LHCN-M2 (cell line): ENCODE measurements at places on chromosomes 3 and 15. TPM values are rescaled to one million over a fixed set of nuclear protein-coding genes. Genes with fewer than 3 reads are reported as not detected.

The ZNF148 gene
- total RNA-seq = 19.7 and 22.9 TPM in 2 replicates

DNA sequence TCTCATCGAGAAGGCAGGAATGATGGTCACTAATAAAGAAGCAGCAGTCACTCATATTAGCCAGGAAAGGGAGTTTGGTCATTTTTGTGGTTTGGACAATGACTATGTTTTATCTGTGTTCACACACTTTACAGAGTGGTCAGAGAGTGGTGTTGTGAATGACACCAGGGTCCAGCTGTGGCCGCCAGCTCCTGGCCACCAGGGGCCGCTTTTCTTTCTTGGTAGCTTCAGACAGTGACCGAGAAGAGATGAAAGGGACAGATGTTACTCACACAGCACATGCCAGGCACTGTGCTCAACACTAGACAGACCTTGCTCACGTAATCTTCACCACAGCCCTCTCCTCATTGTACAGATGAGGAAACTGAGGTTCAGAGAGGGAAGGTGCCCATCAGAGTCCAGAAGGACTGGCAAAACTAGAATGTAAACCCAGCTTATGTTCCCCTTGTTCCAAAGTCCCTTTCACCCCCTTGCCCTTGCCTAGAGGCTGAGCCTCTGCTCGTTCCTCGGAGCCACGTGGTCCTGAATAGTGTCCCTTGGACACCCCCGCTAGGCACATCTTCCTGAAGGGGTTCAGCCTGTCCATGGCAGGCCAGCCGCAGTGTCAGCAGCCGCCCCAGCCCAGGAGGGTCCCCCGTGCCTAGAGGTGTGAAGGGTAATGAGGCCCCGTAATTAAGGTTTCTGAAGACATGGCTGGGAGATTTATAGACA lies 55.6 kb downstream of the CYP11A1 start:
- peak; percentile 34 for DNase-seq

DNA sequence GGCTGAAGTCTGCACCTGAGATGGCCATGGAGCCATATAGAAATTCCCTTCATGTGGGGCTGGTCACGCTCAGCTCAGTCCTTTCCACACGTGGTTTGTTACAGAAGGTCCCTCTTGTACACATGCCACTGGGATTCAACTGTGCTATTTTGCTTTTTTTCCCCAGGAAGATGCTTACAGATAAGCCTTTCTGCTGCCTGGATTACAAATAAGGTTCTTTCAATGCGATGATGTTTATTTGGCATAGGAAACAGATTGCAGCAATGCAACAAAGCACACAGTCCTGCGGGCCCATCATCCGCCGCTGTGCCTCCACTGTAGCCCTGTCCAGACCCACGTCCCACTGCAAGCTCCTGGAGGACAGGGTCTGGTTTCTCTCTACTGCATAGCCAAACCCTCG lies 124.8 kb downstream of the XXYLT1 start:
- no peak for DNase-seq

DNA sequence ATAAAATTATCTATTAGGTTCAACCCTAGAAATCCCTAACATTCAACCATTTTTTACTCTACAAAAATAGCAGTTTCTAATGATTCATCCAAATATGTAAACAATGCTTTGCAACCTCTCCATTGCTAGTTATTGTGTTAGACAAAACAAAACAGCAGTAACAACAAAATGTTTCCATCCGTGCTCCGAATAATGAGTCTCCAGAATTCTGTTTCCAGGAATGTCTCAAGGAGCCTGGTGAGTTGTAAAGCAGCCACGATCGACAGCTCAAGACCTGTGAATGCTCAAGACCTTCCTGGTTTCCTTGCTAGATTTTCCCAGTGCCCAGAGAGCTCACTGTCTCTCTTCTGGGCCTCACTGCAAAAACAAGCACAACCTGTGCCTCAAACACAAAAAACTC lies 49.9 kb downstream of the CHRD start:
- no peak for DNase-seq

The SSUH2 gene
- 0.11 TPM in 1 of 2 replicates, not detected in the other for total RNA-seq

DNA sequence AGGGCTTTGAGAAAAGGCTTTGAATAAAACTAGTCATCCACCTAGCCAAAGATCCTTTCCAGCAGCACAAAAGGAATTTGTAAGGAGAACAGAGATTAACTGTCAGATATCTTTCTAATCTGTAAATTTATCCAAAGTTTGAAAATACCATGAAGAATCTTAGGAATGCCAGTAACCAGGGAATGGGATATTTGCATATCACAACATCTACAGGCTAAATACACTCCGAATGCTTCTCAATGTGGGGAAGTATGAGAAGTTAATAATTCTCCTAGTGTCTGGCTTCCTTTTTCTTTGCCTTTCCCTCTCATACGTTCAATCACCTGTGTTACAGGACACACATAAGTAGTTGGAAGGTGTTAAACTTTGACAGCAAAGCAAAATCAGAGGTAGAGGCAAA lies 7.8 kb downstream of the ANAPC13 start:
- DNase-seq = no peak

- DNase-seq = no peak
These were observed 75.3 kb downstream of the ZNF609 start for GRCh38 chr15:64535460-64536243.

The GOLGA6A gene
- total RNA-seq = not detected in 2 replicates

The LEKR1 gene
- 0.34 and 1.5 TPM in 2 replicates for total RNA-seq

- peak; percentile 68 for DNase-seq
These were observed 333.4 kb downstream of the THSD4 start for GRCh38 chr15:71448688-71449114.

- no peak for DNase-seq
These were observed 47.3 kb downstream of the TLE3 start for GRCh38 chr15:70050441-70050840.

- no peak for DNase-seq
These were observed 558.5 kb upstream of the CFAP20DC start for GRCh38 chr3:59608356-59608755.

The HCN4 gene
- total RNA-seq = not detected in 2 replicates
